ENCODE measurements at places on chromosomes 6 and 20.

GRCh38 chr6:29294499-29294914 is 7.0 kb upstream of the OR14J1 start:
- ATAC-seq, result no peak

GRCh38 chr6:56643379-56644089 is 845 bp upstream of the DST start:
- ATAC-seq, result no peak

GRCh38 chr6:148771212-148771601 is 24.4 kb downstream of the UST start:
- no peak for ATAC-seq

DNA sequence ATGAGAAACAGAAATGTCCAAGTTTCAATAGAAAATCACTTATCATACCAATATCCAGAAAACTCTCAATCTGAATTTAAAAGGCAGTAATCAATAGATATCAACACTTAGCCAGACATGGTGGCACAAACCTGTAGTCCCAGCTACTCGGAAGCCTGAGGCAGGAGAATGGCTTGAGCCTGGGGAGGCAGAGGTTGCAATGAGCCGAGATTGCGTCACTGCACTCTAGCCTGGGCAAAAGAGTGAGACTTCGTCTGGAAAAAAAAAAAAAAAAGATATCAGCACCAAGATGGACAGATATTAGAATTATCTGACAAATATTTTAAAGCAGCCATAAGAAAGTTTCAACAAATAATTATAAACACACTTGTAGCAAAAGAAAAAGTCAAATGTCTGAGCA is 47.0 kb downstream of the TCP11 start:
- no peak for ATAC-seq

DNA sequence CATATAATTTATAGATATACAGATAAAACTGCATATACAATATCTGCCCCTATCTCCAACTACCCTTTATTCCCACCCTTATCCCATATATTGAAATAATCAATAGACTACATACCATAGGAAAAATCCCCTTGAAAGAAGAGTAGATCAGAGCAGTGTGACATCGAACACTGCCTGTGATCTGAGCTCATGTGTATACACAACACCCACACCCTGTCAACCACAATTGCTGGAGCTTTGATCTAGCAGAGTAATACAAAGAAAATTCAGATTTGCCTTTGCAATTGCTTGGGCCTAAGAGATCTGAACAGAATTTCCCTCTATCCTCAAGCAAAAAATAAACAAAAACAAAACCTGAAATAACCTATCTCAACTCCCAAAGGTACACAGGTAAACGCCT is 119.3 kb downstream of the ASCC3 start:
- ATAC-seq, result no peak

DNA sequence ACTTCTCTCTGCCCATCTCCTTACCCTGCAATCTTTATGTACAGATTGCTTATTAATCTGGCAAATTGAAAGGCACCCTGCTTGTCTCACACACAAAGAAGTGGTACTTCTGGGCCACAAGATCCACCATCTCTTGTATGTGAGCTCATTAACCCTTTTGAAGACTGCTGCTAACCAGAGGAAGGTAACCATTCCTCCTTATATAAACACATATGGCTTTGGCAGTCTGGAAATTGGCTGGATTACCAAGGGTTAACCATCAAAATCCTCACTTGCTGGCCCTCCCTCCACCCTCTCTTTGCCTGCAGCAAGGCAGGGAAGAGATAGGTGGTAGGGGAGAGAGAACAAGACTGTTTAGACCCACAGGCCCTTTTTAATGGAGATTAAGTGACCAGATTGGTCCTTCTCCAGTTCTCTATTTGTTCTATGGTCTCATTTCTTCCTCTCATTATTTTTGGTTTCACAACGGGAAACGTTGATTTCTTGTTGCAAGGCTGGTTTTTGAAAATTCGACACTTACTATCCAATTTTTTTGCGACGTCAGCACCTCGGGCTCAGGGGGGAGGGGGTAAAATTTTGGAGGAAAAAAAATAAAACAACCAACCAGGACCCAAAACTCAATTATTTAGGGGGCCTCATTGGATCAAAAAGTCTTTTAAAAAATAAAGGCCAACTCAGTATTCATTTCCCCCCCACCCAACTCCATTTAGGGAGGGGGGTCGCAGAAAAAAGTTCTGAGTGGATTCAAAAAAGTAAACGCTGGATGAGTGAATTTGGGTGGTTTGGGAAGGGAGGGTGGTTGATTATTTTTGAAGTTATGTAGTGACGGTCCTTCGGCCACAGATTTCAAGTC is 859 bp downstream of the PPP1R10 start:
- no peak for ATAC-seq

GRCh38 chr6:19879663-19880062 is 42.5 kb downstream of the ID4 start:
- ATAC-seq, result no peak

DNA sequence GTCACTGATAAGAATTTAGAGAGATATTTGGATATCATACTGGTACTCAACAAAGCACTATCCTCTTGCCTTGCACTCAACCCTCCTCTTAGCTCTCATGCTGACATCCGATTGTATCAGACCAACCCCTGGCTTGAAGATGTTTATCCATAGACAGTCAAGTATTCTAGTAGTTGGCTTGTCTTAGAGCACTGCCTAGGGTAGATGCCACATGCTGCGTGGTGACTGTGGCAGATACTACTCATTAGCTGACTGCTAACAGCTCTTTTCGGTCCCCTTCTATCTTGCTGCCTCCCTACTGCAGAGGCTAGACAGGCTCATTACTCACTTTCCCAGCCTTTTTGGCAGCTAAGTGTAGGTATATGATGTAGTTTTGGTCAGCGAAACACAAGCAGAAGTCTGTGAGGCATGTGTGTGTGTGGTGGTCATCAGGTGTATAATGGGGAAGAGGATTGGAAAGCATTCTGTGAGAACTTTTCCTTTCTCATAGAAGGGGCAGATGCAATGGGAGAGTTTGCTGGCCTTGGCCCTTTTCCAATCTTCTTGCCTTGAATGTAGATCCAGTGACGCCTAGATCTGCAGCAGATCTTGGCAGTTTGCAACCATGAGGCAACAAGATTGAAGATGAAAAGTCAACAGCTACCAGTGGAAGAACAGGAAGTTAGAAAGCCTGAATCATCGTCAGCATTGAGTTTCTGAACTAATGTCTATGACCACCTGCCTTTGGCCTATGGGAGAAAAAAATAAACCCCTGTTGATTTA is 4.4 kb upstream of the IFNGR1 start:
- ATAC-seq, result no peak

- ATAC-seq, result no peak
These were observed 46.3 kb upstream of the HSF2 start for GRCh38 chr6:122352981-122353664.

- no peak for ATAC-seq
These were observed 1.8 kb downstream of the SPATA2 start for GRCh38 chr20:49913399-49914047.

GRCh38 chr20:31608251-31608945 is 3.3 kb downstream of the ID1 start:
- ATAC-seq, result no peak

- no peak for ATAC-seq
These were observed 23.7 kb upstream of the ID1 start for GRCh38 chr20:31581391-31581790.

GRCh38 chr6:36662827-36663256 is 15.7 kb upstream of the CDKN1A start:
- ATAC-seq, result no peak

DNA sequence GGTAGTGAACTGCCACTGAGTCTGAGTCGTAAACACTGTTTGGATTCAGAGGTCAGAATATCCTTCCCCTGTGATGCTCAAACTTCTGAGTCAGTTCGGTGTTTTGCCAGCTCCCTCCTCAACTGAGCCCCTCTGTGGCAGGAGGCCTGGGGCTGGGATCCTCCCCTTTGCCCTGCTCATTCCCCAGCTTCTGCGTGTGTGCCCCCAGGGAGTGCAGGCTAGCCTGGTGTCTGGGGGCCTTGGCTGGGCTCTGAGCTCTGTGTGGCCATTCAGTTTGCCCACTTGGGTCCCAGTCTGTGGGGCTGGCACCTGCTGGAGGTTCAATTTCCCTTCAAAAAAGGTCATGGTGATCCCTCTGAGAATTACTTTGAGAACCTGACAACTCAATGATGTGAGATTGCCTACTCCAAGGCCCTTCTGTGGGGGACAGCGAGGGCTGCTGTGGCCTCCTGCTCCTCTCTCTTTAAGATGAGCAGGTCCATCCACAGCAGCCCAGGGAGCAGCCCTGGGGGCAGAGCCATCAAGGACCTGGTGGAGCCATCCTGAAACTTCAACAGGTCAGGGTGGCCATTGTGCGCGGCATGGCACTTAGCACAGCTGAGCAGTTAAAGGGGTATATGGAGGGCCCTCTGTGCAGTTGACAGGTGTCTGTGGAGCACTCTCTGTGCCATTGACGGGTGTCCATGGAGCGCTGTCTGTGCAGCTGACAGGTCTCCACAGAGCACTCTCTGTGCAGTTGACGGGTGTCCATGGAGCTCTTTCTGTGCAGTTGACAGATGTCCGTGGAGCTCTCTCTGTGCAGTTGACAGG is 147.2 kb downstream of the SYCP2 start:
- no peak for ATAC-seq

DNA sequence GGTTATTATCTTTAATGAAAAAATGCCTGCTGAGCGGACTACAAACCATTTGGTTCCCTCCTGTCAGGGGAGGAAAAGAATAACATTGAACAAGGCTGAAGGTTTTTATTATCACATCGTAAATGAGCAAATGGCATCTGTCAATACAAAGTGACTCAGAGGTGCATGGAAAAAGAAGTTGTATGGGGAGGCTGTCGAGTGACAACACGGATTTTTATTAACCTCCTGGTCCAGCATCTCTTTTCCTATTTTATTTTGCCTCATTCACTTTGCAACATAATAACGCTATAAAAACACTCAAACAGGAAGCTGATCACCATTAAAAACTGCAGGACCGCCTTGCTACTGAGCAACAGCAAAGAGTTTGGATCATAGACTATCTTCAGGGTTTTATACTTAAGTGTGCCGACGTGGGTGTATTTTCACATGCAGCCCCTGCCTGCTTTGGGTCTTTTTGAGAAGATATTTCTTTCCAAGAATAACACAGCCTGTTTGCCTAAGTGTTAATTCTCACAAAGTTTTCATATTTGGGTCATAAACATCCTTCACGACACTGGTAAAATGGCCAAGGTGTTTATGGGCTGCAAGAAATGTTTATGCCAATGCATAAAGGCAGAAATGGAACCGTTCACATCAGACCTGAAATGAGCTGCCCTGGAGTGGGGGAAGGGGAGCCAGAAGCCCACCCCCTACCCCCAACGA is 132.1 kb upstream of the SALL4 start:
- no peak for ATAC-seq

- ATAC-seq, result no peak
These were observed 955.4 kb upstream of the ADGRB3 start for GRCh38 chr6:67679566-67680296.

DNA sequence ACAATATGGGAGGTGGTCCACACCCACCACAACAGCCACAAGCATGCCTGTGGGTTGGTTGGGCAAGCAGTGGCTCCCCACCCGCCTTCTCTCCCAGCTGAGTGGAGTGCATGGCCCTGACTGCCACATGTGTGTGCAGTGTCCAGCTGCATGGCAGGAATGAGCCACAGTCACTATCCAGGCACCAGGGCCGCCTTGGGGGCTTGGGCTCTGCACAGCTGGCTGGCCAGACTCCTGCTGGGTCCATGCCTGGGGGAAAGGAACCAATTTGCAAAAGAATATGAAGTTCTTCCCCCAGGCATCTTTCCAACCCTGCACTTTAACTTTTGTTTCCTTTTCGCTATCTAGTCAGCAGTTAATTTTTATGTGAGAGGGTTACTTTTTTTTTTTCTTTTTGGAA is 11.6 kb upstream of the ASCC3 start:
- ATAC-seq, result no peak

- no peak for ATAC-seq
These were observed 48.6 kb downstream of the TSPYL4 start for GRCh38 chr6:116205281-116205680.

GRCh38 chr6:106659859-106660258 is 30.5 kb downstream of the QRSL1 start:
- no peak for ATAC-seq

DNA sequence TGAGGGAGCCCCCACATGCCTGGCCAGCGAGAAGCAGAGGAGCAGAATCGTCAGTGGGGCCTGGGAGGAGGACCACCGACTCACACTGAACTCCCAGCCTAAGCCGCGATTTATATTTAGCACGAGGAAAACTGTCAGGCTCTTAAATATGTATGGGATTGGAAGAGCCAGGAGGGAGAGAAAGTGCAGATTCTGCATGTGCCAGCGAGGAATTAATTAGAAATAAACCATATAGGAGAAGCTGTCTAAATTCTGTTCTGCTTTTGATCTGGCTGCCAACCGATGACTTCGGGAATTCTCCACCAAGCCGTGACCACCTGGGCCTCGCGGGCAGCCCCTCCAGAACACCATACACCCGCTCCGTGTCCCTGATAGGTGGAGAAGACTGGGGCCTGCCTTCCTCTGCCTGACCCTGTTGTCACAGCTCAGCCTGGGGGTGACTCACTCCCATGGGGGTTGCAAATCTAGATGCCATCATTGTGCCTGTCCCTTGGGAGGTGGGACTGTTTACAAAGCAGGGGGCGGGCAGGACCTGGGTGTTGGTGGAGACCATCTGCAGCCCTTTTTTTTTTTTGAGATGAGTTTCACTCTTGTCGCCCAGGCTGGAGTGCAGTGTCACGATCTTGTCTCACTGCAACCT is 91.1 kb upstream of the PMEPA1 start:
- ATAC-seq, result no peak
